NCI-H2171 (cell line): ENCODE measurements at places on chromosomes 2 and 18.

GRCh38 chr2:113179446-113180045, 5.8 kb downstream of the PSD4 start:
- DNase-seq, result no peak

DNA sequence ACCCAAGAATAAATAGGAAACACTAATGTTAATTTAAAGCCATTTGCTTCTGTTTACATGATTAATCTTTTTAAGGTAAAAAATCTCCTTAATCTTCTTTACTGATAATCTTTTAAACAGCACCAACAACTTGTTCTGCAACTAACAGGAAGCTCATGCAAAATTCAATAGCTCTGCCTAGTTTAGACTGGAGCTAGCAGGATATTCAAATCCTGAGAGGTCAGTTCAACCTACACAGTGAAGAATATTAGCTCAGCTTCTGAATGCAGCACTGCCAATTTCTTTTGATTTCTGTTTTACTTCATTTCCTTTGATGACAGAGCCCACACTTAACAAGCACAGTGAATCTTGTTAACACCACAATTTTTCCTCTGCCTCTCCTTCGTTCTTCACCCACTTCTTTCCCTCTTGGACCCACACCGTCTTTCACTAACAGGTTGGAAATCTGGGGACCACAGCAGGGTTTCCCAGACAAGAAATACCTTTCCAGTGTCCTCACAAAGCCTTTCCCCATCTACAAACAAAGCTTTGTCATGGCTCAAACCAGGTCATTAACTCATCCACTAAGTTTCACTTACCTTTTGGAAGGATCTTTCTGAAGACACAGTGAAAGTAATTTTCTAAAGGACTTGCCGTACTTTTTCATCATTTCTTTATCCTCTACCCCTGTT, 109.8 kb downstream of the STK39 start:
- DNase-seq, result no peak

DNA sequence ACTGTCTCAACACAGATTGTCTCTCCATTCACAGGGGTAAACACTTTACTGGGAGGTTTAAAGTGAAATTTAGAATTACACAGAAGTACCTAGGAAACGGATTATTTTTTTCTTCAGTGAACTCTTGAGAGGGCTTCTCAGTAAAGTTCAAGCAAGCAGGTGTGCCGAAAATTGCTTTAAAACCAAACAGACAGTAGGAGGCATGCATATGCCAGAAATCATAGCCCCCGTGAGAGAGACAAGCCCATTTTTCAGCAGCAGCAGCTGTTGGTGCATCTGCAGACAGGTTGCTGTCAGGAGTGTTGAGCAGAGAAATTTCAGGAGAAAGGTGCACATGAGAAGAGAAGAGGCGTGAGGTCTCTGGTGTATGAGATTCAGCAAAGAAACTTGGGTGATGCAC, 2115.5 kb upstream of the CELF4 start:
- DNase-seq, result peak; percentile 46

DNA sequence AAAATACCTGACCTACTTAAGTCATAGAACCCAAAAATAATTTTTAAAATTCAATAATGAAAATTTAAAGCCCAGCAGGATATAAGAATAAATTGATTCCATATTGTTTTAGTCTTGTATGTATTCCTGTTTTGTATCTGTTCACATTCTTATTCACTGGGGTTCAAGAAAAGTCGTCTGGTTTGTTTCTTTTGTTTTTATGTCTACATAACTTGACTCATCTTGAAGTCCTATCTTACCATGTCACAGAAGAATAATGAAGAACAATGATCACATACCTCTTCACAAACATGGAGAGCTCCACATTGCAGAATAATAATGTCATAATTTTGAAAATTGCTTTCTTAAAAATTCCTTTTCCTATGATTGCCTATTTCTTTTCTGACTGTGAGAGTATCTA, 43.4 kb upstream of the LRP1B start:
- DNase-seq, result no peak

- DNase-seq, result no peak
These were observed 121.8 kb upstream of the DNAJC10 start for GRCh38 chr2:182594286-182594685.

GRCh38 chr18:29307231-29307630, 1130.3 kb upstream of the CDH2 start:
- no peak for DNase-seq

- no peak for DNase-seq
These were observed 675.6 kb upstream of the CELF4 start for GRCh38 chr18:38241216-38241615.

DNA sequence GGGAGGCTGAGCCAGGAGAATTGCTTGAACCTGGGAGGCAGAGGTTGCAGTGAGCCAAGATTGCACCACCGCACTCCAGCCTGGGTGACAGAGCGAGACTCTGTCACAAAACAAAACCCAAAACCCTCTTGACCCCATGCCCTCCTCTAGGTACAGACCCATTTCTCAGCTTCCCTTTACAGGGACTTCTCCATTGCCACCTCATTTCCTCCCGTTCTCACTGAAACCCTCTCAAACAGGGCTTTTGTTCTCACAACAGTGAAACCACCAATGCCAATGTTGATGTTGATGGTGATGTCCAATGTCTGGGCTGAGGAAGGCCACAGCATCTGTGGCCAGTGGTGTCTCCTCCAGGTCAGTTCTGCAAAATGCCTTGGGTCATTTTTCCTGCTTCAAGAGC, 69.0 kb upstream of the ZCCHC2 start:
- no peak for DNase-seq

DNA sequence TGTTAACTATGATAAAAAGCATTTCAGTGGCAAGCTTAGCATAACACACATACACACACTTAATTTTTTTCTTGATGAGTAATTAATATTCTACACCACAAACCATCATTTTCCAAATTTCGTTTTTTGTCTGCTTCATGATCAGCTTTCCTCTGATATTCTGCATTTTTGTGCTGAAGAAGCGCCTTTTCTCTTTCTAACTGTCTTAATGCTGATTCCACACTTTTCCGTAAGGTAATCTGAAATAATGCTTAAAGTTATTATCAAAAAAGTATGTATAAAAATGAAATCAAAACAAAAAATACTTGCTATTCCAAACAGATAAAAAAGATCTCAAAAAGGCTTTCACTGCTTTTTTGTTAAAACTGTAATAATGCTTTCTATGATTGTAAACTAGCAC, 60.1 kb downstream of the SLC66A3 start:
- DNase-seq, result no peak

GRCh38 chr18:74278058-74278457, 13.7 kb downstream of the CYB5A start:
- DNase-seq, result no peak

DNA sequence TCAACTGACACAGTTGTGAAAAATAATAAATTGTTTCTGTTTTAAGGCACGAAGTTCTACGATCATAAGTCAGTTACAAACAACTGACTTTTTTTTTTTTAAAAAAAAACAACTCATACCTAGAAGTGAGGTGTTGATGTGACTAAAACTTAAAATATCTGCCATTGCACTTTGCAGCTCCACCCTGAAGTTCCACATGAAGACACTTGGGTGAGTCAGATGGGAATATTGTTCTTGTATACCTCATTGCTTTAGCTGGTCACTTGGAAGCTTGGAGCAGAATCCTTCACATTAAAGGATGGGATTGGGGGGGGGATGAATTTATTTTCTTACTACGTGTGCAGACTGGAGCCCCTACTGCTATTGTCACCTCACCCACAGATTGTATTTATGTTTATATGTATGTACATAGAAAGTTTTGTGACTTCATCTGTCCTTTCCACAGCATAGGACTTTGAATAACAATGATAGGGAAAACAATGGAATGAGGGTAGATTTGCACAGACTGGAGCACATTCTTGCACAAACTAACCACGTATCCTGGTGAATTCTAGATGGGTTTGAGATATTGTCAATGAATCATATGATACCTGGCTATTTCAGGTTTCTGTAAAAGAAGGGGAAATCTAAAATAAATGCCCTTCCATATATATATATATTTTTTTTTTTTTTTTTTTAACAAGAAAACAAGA, 57.9 kb upstream of the ARHGAP15 start:
- no peak for DNase-seq

GRCh38 chr18:31977270-31977872, 34.4 kb upstream of the TRAPPC8 start:
- DNase-seq, result peak; percentile 31

DNA sequence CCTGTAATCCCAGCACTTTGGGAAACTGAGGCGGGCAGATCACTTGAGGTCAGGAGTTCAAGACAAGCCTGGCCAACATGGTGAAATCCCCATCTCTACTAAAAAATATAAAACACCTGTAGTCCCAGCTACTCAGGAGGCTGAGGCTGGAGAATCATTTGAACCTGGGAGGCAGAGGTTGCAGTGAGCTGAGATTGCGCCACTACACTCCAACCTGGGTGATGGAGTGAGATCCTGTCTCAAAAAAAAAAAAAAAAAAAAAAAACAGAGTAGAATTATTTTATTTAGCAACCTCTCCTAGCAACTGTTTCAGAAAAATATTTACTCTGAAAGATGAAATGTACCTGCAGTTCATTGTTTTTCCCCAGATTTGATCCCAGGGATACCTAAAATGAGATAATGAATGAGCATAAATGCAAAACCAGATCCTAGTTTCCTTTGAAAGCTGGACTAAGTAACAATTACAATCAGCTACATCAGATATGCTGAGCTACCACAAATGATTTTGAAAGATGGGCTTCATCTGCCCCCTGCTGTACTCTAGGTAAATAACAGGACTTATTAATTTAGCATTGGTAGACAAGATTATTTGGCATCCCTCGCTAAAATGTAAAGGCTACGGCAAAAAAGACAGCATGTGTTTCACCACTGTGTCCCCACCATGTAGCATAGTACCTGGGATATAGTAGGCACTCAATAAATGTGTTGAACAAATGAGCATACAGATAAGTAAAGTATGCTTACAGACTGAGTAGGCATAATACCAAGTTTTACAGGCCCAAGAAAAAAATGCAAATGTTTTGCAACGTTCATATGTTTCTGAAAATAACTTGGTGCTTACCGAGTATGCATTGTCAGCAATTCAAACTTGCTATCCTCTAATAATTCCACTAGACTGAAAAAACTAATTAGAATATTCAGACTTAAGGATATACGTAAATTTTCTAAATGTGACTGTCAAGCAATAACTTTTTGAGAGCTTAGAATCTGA, 102.5 kb downstream of the ATL2 start:
- DNase-seq, result peak; percentile 34

GRCh38 chr18:63182861-63183260, 136.7 kb downstream of the BCL2 start:
- DNase-seq, result no peak

- DNase-seq, result no peak
These were observed 73.8 kb downstream of the MAP3K20 start for GRCh38 chr2:173149491-173149890.

GRCh38 chr18:79203017-79203605, 133.9 kb downstream of the ATP9B start:
- DNase-seq, result no peak

DNA sequence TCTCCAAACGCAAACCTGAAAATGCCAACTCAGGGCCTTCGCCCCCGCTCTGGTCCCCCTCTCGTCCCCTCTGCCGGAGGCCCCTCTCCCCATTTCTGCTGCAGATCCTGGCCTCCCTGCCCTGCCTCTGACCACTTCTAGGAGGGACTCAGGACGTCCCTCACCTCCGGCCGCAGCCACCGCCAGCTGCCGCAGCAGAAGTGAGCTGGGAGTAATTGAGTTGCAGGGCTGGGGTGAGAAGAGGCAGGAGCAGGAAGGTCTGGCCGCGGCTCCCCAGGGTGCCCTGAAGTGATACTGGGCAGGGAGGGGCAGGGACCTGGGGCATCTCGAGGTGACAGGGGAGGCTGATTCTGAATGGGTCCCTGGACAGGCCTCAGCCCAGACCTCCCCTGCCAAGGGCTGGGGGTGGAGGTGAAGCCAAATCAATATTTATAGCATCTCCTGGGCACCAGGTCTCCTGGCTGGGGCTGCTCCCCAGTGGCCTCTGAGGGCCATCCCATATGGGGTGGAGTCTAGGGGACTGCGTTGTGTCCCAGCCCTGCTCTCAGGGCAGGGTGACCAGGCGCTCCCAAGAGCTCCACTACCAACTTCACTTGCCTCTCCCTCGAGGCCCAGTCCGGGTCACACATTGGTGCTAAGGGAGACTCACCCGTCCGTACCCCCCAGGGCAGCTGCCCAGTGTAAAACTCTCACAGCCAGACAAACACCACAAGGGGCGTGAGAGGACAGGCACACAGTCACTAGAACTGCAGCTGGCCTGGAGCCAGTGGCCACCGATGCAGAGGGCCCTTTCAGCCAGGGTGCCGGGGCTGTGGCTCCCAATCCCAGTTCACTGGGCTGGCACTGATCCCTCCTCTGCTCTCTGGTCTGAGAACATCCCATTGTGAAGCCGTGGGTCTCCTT, 33.0 kb downstream of the KCNIP3 start:
- DNase-seq, result no peak

DNA sequence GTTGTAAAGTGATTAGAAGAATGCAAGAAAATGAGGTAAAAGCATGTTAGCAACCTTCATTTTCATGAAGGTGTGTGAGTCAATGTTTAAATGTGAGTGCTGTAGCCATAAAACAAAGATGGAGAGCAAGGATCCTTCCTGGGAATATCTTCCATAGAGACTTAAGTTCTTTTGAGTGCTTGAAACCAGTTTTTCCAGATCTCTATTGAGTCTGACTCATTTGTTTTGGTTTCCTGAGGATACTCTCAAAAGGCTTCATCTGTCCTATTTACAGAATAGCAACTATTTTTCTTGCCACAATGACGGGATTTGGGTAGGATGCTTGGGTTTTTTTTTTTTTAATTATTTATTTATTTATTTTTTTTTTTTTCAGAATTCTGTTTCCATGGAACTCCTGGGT, 45.9 kb upstream of the ASB1 start:
- no peak for DNase-seq

- DNase-seq, result no peak
These were observed 558.0 kb downstream of the STK39 start for GRCh38 chr2:167689444-167689843.

DNA sequence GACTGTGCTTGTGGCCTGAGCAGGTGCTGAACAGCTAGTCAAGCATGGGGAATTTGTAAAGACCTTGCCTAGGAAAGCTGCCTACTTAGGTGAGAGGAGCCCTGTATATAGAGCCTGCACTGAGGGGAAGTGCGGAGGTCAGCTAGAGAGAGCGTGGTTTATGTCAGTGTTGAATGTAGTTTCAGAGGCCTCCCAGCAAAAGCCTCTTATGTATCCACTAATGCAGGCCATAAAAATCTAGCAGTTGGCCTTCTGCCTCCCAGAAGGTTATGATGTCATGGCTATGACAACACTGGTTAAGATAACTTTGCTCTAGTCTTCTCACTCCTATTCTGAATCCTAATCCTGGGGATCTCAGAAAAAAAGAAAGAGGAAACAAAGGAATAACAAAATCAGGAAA, 88.9 kb downstream of the ASXL3 start:
- no peak for DNase-seq

GRCh38 chr2:239313776-239314175, 87.0 kb downstream of the HDAC4 start:
- DNase-seq, result no peak
